Aorta (tissue), 5 donors: ENCODE measurements at places on chromosomes 5 and 9. TPM values are rescaled to one million over a fixed set of nuclear protein-coding genes. Genes with fewer than 3 reads are reported as not detected.
A peak's percentile ranks its signal among the peaks of the same experiment; 100 is the strongest.

- peak; percentile 47 for DNase-seq
Observed at GRCh38 chr5:179176571-179177230, 116.5 kb downstream of the ZNF354C start.

- no peak for DNase-seq
Observed at GRCh38 chr5:107285772-107286171, 385.0 kb downstream of the EFNA5 start.

DNA sequence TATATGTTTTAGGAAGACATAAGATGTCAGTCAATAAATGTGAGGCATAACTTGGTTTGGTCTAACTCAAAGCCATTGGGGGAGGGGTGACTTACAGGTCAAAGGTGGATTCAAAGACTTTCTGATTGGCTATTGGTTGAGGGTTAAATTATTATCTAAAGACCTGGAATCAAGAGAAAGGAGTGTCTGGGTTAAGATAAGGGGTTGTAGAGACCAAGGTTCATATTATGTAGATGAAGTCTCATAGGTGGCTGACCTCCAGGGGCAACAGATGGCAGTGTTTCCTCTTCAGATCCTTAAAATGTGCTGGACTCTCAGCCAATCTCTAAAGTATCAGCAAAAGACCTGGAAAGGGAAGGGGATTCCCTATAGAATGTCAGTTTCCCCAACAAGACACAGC lies 51.3 kb upstream of the MINAR2 start:
- no peak for DNase-seq

GRCh38 chr5:123080215-123080614 lies 8.8 kb upstream of the PRDM6 start:
- no peak for DNase-seq

STPG3 gene
- not detected for polyA plus RNA-seq
